Gastrocnemius medialis (tissue), 4 donors: ENCODE measurements at places on chromosomes 12 and 14. TPM values are rescaled to one million over a fixed set of nuclear protein-coding genes. Genes with fewer than 3 reads are reported as not detected.

- H3K27ac ChIP-seq = no peak overlapping the region
- no peaks in the 10 kb centered on the region for H3K4me1 ChIP-seq
- H3K4me3 ChIP-seq = no peak overlapping the region
- H3K36me3 ChIP-seq = no peaks in the 10 kb centered on the region
Observed at GRCh38 chr14:101056446-101056845, 152.9 kb upstream of the RTL1 start.

BHLHE41 gene
- total RNA-seq = 11.4 TPM

DNA sequence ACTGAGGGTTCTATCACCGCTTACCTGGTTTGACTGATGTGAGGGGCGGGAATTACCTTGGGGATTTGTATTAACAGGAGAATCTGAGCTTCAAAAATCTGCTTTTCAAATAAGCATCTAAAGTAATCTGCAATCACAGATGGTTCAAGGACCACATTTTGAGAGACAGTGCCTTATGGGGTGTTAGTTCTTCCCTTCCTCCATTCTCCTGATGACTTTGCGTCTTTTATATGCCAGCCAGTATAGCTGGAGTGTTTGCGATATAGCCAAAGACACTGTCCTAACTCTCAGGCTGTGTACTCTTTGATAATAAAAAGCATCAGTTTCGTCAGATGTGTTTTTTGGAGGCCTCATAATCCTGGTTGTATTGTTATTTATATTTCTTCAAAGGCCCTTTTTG, 39.5 kb downstream of the PPHLN1 start:
- H3K27me3 ChIP-seq = no peaks in the 10 kb centered on the region
- H3K27ac ChIP-seq = no peak overlapping the region
- H3K36me3 ChIP-seq = no peaks in the 10 kb centered on the region

SLC17A8 gene
- total RNA-seq = 0.31 TPM

GRCh38 chr14:55450987-55451386, 10.6 kb upstream of the TBPL2 start:
- H3K36me3 ChIP-seq = no peaks in the 10 kb centered on the region
- no peak overlapping the region for H3K27ac ChIP-seq
- DNase-seq = no peak
- peaks cover 8% of the 10 kb centered on the region for H3K4me1 ChIP-seq
- no peaks in the 10 kb centered on the region for H3K27me3 ChIP-seq

DNA sequence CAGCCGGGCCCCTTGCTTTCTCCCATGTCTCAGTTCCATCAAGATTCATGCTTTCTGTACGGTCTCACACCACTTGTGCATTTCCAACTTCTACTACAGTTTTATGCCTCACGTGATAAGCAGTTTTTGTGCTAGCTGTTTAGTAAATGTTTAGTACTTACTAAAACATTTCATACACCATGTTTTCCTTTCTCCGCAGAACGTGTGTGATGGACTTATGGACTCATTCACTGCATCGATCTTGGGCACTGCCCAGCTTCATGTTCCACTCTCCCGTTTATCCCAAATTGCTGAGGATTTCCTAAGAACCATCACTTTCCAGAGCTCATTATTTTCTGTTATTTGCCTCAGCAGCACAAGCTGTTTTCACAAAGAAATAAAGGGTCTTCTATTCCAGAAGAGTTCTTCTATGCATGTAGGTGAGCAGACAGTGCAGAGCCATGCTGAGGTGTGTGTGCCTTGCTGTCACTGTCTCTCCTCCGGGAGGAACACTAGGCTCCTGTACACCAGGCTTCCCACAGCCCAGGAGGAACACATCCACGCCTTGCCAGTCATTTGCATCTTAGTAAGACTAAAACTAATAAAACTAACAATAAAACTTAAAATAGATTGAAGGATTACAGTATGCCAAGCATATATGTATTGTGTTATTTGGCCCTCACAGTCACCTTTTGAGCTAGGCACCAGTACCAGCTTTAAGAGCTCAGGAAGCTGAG, 90.3 kb upstream of the EEA1 start:
- H3K27ac ChIP-seq = no peak overlapping the region
- no peak for DNase-seq
- H3K4me1 ChIP-seq = no peaks in the 10 kb centered on the region
- no peaks in the 10 kb centered on the region for H3K27me3 ChIP-seq
- H3K4me3 ChIP-seq = no peak overlapping the region

DNA sequence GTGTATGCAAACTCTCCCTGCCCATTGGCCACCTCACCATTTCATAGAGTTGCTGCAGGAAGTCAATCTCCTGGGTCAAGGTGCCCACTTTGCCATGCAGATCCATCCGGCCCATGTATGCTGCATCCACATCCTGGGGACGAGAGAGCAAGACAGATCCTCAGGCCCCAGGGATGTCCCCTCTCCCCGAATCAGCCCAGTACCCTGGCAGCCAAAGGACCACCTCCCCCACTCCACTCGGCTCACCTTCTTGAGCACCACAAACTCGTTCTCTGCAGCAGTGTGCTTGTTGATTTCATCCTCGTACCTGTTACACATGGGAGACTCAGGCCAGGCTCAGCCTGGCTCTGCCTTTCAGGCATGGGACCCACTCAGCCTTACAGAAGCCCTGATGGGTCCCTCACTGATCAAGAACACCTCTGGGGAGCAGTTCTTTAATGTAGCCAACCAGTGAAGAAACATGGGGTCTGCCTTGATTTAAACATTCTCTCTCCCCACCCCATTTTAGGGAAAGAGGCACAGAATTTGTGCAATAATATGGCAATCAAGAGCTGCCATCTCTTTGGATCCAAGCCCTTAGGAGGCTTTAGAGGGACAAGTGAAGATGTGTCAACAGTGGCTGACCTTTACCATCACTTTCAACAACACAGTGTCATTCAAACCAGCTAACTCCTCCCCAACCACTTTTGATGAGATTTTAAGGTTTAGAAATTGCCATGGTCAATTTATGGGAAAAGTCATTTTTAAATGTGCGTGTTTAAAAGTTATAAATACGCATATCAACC, 3.9 kb downstream of the KRT79 start:
- no peak overlapping the region for H3K27ac ChIP-seq
- no peak for DNase-seq
- no peaks in the 10 kb centered on the region for H3K27me3 ChIP-seq
- no peaks in the 10 kb centered on the region for H3K36me3 ChIP-seq

GPRC5D gene
- not detected for total RNA-seq

IRAK3 gene
- 4.3 TPM for total RNA-seq

CNTN1 gene
- total RNA-seq = 0.29 TPM

OR11G2 gene
- total RNA-seq = not detected

FAM90A1 gene
- total RNA-seq = not detected

GRCh38 chr12:49487605-49488004, 51.2 kb upstream of the KCNH3 start:
- DNase-seq = no peak
- H3K4me1 ChIP-seq = peaks cover 5% of the 10 kb centered on the region
- no peak overlapping the region for H3K27ac ChIP-seq

DNA sequence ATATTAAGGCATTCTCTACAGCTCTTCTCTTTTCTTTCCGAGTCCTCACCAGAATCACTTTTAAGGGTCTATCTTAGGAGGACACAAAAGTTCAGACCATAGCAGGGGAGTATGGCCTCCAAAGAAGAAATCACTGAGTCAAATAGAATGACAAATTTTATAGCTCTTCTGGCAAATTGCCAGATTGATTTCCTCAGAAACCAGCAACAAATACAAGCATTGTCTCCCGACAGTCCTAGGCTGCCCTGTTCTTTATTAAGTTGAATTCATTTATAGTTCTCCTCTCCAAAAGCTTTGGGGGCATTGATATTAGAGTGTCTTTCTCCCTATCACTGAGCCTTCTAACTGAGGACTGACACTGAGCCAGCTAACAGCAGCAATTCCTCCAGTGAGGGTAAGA, 156.4 kb upstream of the FRMD6 start:
- DNase-seq = no peak
- H3K27ac ChIP-seq = no peak overlapping the region
- no peaks in the 10 kb centered on the region for H3K27me3 ChIP-seq
- no peak overlapping the region for H3K4me3 ChIP-seq

DNA sequence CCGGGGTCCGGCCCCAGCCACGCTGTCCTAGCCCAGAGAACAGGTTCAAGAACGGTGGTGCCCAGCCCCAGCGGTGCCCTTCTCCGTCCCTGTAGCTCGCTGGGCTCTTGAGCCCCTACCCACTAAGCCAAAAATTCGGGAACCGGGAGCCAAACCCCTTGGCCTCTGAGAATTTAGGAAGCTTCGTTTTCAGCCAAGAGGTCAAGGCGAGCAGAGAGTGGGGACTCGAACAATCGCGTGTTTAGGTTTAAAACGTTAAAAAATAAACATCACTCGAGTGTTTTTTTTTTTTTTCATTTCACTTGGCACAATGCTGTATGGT, 6.2 kb downstream of the SIX1 start:
- H3K36me3 ChIP-seq = no peaks in the 10 kb centered on the region
- DNase-seq = no peak
- peaks cover 71% of the 10 kb centered on the region for H3K4me1 ChIP-seq
- H3K4me3 ChIP-seq = peak overlapping the region; percentile 88
- H3K27ac ChIP-seq = peak overlapping the region; percentile 97

DNA sequence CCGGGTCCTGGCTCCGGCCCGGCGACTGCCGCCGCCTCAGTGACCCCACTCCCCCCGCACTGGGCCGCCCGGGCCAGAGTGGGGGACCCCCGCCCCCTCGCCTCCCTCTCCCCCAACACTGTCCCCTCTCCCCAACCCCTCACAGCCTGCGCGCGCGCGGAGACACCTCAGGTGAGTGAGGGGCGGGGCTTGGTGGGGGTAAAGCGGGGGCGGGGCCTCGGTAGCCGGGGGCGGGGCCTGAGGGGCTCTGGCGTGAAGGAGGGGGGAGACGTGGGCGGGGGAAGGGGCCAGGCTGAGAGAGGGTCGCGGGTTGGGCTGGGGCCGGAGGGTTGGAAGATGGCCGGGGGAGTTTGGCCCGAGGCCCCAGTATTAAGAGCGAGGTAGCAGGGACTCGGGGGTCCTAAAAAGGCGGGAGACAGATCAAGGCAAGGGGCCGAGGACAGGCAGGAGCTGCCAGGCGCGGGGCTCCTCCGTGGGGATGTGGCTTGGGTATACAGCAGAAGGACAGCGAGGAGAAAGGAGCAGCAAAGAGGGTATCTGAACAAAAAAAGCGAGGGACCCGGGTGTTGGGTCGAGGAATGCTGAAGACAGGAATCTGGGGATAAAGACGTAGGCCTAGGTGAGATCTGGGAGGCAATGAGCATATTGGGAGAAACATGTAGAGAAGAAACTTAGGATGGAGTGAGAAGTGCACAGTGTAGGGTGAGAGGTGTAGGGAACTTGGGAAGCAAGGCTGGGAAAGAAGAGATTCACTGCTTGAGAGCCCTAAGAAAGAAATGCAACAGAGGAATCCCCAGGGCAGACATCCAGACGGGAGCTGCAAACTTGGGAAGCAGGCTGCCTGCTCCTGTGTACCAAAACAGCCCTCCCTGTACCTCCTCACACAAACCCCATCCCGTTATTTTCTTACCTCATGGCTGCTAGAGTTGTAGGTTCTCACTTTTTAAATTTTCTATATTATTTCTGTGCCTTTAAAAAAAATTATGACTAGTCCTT, 10.8 kb downstream of the SUOX start:
- H3K27me3 ChIP-seq = no peaks in the 10 kb centered on the region
- peaks cover 7% of the 10 kb centered on the region for H3K4me1 ChIP-seq
- peak overlapping the region; percentile 97 for H3K27ac ChIP-seq

GRCh38 chr12:121792607-121793439, 665 bp downstream of the RHOF start:
- no peak overlapping the region for H3K4me3 ChIP-seq
- DNase-seq = no peak
- no peaks in the 10 kb centered on the region for H3K27me3 ChIP-seq
- H3K36me3 ChIP-seq = no peaks in the 10 kb centered on the region

TPPP2 gene
- 0.22 TPM for total RNA-seq
